ENCODE measurements at places on chromosomes 1 and 21.

- DNase-seq: no peak
These were observed 153.4 kb downstream of the FMN2 start for GRCh38 chr1:240244968-240245628.

DNA sequence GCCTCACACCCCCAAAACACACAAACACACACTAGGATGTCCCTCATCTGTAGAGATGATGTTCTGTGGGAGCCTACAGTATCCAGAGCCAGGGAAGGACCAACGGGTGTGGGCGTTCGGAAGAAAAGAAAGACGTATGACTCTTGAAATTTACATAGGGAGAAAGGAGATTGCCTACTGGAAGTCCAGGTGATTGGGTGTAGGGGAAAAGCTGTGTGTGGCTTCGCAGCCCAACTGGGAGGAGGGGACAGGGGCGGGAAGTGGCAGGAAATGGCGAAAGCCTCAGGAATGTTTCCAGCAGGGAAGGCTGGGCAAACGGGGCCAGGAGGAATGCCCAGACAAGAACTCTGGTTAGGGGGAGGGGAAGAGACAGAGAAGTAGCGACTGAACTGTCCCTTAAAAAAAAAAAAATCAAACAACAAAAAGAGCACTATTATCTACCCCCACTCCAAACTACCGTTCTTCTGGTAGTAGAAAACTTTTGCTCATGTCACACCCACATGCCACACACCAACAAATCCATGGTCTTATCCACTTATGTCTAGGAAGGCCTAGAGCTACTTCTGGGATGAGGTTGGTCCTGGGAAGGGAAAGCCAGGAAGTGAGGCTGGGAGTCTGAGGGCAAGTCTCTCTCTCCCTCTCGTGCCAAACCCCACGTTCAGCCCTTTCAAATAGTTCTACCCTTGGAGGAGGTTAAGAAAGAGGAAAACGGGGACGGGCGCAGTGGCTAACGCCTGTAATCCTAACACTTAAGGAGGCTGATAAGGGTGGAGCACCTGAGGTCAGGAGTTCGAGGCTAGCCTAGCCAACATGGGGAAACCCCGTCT is 1.8 kb upstream of the CKS1B start:
- no peak for DNase-seq

GRCh38 chr1:231631717-231632116 is 5.1 kb downstream of the DISC1 start:
- DNase-seq: no peak

GRCh38 chr1:162391790-162392563 is 10.4 kb downstream of the C1orf226 start:
- peak; percentile 71 for DNase-seq

DNA sequence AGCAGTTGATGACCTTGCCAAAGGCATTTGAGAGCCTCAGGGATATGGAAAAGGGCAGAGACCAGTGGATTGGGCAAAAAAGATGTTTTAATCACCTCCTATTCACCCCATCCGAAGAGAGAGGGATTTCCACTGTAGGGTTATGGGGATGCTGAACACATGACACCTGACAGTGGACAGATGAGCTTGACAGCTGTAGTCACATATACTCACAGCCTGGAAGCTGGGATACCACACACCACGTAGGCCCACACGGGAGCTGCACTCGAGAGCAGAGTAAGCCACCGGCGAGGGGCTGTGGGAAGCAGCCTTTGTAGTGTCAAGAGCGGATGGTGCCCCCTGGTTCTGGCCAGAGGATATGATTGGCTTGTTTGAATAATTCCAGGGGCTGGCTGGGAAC is 20.0 kb downstream of the ZBTB40 start:
- DNase-seq: no peak

DNA sequence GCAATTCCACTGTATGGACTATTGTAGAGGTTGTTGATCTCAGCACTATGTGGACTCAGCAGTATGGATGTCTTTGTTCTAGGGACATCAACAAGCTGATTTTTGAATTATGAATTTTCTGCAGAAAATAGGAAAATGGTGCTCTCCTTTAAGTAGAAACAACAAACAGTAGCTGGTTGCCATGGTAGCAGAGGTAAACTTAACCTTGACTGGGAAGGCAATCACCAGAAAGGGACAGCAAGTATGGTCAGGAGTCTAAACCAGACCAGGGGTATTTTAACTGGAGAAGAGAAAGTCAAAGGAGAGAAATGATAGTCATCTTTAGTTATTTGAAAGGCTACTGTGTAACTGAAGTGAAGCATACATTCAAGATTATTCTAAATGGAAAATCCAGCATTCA is 22.3 kb downstream of the WLS start:
- no peak for DNase-seq

DNA sequence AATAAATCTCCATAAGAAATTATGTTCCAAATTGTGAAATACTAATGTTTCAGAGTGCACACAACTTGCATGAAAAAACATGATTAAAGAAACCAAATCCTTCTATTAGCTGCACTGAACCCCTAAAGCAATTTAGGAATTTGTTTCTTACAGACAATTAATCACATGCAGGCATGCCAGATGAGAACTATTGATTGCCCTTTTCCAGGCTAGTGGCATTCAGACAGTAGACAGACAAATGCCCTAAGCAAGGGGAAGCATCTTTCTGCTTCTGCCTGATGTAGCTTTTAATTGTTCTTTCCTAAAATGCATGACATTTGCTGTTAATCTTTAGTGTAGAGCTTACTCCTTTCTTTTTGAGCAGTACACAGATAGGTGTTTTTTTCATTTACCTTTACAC is 229.5 kb downstream of the DPYD start:
- DNase-seq: no peak

DNA sequence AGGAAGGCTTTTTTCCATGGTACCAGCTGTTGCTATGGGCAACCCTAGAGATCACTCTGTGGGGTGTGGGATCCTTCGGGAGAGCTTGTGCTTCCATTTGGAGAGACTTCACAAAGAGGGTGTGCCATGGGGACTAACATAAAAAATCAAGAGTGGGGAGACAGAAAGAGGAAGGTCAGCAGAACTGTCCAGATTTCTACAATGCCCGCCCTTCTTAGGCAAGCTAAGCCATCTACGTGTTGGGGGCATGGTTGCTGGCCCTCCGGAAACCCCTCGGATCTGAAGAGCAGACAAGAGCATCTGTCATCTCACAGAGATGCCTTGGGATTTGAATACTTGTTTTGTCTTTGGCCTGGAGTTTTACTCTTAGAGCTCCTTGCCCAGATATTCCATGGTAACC is 83.9 kb upstream of the ZNF648 start:
- no peak for DNase-seq

DNA sequence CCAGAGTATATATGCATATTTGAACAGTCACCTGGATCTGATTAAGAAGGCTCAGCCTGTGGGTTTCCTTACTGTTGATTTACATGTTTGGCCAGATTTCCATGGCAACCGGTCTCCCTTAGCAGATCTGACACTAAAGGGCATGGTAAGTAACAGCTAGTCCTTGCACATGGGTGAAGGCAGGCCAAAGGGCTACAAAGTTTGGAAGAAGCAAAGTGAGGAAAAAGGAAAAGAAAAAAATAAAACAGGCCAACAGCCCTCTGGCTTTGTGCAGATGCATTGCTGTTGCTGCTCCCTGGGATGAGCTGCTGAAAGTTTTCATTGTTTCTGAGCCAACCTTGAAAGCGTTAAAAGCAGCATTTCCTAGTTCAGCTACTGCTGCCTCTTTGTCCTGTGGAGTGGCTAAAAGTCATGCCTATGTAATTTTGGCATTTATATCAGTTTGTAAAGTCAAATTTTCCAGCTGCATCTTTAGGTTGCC is 176.5 kb upstream of the HOOK1 start:
- DNase-seq: no peak

DNA sequence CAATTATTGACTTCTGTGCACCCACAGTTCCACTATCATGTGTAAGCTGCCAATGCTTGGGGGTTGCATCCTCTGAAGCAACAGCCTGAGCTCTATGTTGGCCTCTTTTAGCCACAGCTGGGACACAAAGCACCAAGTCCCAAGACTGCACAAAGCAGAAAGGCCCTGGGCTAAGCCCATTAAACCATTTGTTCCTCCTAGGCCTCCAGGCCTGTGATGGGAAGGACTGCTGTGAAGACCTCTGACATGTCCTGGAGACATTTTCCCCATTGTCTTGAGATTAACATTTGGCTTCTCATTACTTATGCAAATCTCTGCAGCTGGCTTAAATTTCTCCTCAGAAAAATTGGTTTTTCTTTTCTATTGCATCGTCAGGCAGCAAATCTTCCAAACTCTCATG is 123.7 kb upstream of the DEPDC1 start:
- no peak for DNase-seq

- DNase-seq: no peak
These were observed 9.3 kb downstream of the ZNF672 start for GRCh38 chr1:248847181-248847955.

DNA sequence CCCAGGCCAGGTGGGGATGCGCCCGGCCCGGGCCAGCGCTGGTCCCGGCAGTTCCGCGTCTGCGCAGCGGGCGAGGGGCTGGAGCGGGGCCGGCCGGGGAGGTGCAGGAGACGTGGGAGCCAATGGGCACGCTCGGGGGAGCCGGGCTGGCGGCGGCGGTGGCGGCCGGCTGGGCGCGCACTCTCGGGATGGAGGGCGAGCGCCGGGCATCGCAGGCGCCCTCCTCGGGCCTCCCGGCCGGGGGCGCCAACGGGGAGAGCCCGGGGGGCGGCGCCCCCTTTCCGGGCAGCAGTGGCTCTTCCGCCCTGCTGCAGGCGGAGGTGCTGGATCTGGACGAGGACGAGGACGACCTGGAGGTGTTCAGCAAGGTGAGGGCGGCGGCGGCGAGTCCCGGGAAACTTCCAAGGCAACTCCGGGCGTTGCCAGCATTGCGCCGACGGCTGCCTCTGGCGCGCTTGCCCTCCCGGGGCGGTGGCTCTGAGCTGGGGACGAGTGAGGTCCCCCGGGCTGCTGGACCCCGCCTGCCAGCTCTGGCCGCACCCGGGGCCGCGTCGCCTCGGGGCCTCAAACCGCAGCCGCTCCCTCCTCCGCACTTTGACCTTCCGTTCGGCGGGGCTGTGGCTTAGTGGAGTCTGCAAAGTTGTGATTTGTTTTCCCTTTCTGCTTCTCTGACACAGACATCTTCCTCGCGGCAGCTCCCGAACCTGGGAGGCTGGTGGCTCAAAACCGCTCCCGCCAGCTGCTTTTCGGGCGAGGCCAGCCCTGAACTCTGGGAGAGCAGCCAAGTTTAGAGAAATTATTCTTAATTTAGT is at the start of gene SNX7:
SNX7 (plus strand) TSS at position 178 of the 812 bp plus-strand sequence; CDS start at position 189, 11 bp downstream.
- DNase-seq: peak; percentile 75

- DNase-seq: no peak
These were observed 21.4 kb downstream of the WNT4 start for GRCh38 chr1:22121421-22121911.

DNA sequence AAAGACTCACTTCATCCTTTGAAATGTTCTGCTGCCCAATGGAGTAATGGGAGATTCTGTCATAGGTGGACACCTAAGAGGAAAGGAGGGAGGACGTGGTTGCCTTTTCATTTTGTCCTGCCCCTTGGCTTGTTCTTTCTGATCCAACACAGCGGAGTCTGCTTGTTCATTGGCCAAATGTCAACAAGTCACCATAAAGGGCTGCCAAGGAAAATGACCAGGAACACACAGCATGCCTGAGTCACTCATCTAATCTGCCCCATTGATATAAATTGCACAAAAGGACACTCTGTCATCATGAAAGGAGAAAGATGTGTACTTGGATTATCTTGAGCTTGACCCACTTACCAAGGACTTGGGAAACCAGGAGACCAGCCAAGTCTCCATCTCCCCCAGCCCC is 422.9 kb downstream of the SETD4 start:
- DNase-seq: no peak

- no peak for DNase-seq
These were observed 71.4 kb downstream of the DDR2 start for GRCh38 chr1:162703708-162704107.

DNA sequence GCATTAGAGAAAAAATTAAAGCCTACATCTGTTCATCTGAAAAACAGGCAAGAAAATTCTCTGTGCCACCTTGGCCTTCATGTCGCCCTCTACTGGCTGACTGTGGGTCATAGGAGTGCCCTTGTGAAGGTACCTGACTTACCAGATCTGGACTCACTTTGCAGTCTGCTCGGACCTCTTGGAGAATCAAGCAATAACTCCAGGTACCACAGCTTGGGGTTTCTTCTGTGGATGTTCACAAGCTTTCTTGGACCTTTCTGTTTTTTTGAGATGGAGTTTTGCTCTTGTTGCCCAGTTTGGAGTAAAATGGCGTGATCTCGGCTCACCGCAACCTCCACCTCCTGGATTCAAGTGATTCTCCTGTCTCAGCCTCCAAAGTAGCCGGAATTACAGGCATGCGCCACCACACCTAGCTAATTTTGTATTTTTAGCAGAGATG is 2.4 kb upstream of the PRAMEF18 start:
- no peak for DNase-seq

- DNase-seq: peak; percentile 77
These were observed 2.1 kb upstream of the S100A9 start for GRCh38 chr1:153355445-153356071.

GRCh38 chr1:86197206-86197855 is 40.8 kb upstream of the COL24A1 start:
- no peak for DNase-seq

DNA sequence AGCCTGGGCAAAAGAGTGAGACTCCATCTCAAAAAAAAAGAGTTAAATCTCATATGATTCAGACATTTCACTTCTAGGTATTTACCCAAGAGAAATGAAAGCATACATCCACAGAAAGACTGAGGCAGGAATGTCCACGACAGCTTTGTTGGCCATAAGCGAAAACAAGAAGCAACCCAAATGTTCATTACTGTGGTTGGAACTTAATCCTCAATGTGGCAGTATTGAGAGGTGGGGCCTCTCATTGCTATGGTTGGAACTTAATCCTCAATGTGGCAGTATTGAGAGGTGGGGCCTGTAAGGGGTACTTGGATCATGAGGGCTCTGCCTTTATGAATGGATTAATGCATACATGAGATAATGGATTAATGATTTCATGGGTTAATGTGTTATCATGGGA is 15.2 kb downstream of the C21orf58 start:
- DNase-seq: no peak

DNA sequence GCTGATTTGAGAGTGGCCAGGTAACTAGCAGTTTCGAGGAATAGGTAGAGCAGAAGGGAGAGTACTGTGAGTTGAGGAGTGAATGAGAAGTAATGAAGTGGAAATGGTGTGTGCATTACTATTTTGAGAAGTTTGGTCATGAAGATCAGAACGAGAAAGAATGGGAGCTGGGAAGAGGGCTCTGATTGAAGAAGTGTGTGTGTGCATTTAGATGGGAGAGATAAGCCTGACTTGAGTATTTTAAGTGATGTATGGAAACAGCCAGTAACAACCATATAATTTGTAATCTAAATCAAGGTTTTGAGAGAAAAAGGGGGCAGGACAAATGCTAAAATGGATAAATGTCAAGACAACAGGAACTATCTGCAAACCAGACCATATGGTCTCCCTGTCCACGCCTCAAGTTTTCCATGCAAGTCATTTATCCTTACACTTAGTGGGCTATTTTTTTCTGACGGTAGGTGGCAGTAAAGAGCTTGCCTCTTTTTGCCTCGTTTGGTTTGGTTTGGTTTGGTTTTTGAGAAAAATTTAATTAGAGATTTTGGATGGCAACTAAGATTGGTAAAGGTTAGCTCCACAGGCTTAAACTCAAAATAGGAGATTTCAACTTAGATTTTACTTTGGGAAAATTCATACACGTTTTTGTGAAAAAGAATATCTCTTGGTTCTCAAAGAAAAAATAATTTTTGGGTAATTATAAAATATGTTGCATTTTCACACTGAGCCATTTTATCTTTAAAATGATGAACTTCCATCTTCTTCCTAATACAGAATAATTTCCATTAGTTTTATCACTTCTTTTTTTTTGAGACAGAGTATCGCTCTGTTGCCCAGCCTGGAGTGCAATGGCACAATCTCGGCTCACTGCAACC is 9.5 kb upstream of the B3GALNT2 start:
- DNase-seq: peak; percentile 3
